ENCODE measurements at places on chromosomes 1 and 21. TPM values are rescaled to one million over a fixed set of nuclear protein-coding genes. Genes with fewer than 3 reads are reported as not detected.

DNA sequence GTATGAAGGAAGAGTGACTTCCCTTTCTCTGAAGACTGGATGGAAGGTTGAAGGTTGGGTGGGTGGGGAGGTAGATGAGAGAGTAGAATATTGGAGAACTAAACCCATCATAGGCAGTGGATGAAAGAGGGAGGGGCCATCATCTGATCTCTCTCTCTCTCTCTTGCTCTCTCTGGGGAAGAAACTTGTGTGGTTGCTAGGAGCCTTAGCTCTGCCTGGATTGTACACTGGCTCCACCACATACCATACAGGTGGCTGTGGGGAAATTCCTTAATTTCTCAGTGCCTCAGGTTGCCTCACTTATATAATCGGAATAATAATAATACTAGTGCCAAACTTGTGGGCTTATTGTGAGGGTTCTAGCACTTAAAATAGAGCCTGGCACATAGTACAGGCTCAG, 9.5 kb downstream of the XCL1 start:
- DNase-seq = no peak

GRCh38 chr21:31354122-31354521, 10.1 kb upstream of the TIAM1 start:
- no peak for DNase-seq

- no peak for DNase-seq
Measured at GRCh38 chr1:206516728-206516990, 9.3 kb downstream of the RASSF5 start.

DNA sequence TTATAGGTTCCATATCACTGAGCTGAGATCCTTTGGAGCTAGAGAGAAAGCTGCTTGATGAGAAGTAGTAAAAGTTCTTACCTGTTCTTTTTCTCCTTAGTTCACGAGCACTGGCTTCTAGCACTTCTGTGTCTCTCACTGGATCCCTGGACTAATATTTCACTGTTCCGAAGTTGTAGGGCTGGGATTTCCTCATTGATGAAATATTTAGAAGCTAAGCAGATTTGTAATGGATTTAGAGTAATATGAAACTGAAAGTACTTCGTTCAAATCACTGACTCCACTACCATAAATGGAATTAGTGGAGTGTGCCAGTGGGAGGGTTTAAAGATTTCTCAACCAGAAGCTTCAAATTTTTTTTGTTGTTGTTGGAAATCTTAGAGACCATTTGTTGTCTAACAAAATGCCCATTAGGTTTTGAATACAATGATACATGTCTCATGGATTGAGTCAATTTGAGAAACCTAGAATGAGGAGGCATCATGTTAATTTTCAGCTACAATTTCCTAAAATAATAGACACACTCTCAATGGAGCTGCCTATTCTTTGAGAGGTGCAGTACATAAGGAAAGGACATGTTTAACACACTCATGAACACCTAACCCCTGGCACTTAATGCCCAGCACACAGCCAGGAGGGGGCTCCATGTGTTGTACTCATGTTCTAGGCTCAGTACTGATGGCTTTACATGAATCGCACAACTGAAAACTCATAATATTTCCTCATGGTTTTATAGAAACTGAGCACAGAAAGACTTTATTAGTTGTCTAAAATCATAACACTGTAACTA, at the start of gene GBP1:
TSS of gene GBP1 (minus strand) at position 130 of the 790 bp plus-strand sequence. CDS start 1,974 bp downstream, outside the sequence.
- no peak for DNase-seq

DNA sequence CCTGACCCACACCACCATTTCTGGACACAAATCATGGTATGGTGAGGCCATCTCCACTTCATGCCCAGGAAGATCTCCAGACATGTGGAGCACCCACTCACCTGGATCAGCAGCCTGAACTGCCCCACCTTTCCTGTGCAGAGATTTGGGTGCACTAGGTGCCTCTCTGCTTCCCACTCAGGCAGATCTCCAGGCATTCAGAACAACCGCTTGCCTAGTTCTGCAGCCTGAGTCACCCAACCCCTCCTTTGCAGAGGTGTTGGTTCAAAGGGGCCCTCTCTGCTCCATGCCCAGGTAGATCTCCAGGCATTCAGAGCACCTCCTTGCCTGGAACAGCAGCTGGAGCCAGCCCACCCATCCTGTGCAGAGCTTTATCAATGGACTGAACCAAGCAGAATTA, 620.8 kb downstream of the LRRIQ3 start:
- no peak for DNase-seq

DNA sequence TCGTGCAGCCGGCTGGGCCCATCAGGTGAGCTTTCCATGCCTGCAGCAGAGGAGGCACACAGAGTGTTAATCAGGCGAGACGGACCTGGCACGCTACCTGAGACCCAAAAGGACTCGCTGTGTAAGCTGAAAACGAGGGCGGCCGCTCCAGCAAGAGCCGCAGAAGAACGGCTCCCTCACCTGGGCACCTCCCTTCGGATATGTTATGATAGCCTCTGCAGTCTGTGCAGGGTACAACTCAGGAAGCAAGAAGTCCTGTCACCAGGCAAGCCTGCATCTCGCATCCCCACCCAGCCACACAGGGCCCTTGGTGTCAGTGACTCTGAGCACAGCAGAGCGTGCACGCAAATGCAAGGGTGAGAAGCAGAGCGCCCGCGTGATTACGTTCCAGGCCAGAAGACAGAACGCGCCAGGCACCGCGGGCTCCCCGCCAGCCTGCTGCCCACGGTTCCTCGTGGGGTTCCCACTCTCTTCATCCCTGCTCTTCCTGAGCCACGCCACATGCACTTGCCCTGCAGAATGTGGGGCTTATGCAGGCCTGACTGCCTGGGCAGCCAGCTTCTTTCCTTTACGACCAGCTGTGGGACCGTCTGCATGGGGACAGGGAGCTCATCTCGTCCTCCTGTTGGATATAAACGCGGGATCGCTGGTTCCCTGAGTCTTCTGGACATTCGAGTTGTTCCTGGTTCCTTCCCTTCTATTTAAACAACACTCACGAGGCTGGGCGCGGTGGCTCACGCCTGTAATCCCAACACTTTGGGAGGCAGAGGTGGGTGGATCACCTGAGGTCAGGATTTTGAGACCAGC, 20.2 kb upstream of the LRRC47 start:
- no peak for DNase-seq

DNA sequence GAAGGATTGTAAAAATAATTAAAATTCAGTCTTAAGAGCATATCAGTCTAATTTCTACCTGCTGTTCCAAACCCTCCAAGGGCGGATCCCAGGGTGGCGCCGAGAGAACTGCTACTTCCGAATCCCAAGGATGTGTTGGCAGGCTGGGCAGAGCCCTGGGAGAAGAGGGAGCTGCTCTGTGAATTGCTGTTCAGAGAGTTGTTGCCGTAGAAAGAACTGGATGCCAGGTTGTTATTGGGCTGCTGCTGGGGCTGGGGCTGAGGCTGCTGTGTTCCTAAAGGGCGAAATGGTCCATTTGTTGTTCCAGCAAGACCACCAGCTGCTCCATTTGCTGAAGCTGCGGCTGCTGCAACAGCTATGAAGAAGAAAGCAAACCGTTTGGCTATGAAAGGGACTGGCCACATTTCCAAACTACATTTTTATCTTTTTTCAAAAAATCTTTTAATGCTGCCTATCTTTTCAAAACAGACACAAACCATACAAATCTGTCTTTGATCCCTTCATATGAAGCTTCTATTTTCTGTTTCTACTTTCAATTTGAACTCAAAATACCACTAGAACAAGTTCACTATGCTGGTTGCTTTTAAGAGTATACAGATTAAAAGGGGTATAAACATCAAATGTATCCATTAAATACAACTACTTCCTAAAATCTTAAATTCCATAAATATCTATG, 57.5 kb upstream of the SDC3 start:
- no peak for DNase-seq

- peak; percentile 43 for DNase-seq
Measured at GRCh38 chr1:29280409-29281131, 44.2 kb downstream of the PTPRU start.

- no peak for DNase-seq
Measured at GRCh38 chr1:229135773-229136172, 135.1 kb upstream of the RAB4A start.

- no peak for DNase-seq
Measured at GRCh38 chr1:232009741-232010140, 383.2 kb downstream of the DISC1 start.

DNA sequence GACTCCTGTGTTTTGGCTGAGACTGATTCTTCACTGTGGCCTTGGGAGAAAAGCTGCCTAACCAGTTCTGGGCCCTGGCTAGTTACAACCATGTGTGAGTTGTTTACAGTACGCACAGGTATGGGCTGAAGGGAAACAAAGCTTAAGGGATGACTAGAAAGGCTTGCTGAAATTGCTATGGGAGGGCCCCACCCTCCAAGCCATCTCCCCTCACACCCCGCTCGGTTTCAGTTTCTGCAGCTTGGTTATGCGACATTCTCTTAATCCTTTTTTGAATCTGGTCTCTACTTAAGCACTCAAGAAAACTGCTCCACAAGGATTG, 43.1 kb downstream of the PBX1 start:
- no peak for DNase-seq

GRCh38 chr1:110112656-110113055, 413 bp downstream of the UBL4B start:
- no peak for DNase-seq

DNA sequence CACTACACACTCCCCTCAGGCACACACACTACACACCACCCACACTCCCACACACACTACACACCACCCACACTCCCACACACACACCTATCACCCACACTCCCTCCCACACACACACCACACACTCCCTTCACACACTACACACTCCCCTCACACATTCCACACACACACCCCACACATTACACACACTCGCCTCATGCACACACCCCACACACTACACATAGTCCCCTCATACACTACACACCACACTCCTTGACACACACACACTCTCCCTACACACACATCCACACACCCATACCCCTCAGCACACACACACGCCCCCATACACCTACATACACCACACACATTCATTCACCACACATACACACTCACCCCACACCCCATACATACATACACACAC, 31.0 kb upstream of the SELENON start:
- no peak for DNase-seq

DNA sequence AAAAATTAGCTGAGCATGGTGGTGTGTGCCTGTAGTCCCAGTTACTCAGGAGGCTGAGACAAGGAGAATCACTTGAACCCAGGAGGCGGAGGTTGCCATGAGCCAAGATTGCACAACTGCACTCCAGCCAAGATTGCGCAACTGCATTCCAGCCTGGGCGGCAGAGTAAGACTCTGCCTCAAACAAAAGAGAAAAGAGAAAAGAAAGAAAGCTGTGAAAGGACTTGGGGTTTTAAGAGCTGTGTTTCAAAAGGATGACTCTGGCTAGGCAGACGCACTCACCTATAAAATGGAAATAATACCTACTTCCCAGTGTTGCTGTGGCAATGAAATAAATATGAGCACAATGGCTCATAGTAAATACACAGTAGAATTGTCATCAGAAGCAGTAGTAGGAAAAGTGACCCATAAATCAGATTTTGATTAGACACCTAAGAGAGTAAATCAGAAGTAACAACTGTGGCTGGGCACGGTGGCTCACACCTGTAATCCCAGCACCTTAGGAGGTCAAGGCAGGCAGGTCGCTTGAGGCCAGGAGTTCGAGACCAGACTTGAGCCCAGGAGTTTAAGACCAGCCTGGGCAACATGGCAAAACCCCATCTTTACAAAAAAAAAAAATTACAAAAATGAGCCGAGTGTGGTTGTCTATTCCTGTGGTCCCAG, 45.9 kb upstream of the PUM1 start:
- no peak for DNase-seq

GRCh38 chr1:15712168-15712567, 23.9 kb upstream of the SLC25A34 start:
- no peak for DNase-seq

DNA sequence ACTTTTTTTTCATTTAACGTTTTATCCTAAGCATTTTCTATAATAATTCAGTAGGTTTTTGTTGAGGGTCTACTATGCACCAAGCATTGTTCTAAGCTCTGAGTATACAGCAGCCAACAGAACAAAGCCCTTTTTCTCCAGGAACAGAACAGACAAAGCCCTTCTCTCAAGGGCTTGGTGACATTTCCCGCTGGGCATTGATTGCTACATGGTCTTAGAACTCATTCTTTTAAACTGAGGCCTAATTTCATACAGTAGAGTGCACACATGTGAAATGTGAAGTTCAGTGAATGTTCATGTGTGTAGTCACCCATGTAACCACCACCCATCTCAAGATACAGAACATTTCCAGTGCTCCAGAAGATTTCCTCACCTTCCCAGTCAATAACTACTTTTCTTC, 15.2 kb upstream of the PDIK1L start:
- no peak for DNase-seq

GRCh38 chr1:41629571-41629970, 145.1 kb upstream of the EDN2 start:
- DNase-seq = no peak

DNA sequence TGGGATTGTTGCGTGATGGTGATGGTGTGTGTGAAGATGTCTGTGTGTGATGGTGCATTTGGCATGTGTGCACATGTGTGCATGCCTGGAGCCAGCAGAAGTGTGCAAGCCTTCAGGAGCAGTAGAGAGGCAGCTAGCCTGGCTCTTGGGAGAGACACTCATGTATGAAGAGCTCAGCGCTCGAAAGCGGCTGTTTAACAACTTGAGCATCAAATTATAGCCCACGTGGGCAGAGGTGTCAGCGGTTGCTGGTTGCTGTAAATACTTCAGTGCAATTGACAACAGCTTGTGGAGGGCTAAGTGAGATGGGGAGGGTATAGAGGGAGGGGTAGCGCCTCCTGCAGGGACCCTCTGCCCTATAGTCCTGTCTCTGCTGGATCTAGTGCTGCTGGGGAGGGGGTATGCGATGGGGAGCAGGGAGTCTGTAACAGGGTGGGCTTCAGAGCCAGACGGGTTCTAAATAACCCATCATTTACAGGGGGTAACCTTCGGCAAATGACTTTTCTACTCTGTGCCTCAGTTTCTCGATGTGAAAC, 21.5 kb downstream of the FOXD2 start:
- DNase-seq = no peak

Gene TESK2
- total RNA-seq = 16.0 TPM

Gene DIO1
- not detected for total RNA-seq

Gene PLXNA2
- total RNA-seq = 35.3 TPM

Gene C1orf116
- total RNA-seq = 72.4 TPM

Gene TPTE
- total RNA-seq = not detected

Gene SPRR1A
- not detected for total RNA-seq

Gene PROX1
- total RNA-seq = 1.9 TPM

Gene SLC30A1
- 8.9 TPM for total RNA-seq

Gene GBP1
- 14.3 TPM for total RNA-seq

Gene PHF13
- 12.6 TPM for total RNA-seq

Gene SERTAD4
- 24.1 TPM for total RNA-seq

Gene SMCP
- not detected for total RNA-seq

Gene CYP4B1
- 116 TPM for total RNA-seq

Gene OR2T29
- 1.1 TPM for total RNA-seq

Gene NUP210L
- not detected for total RNA-seq

Data from suprapubic skin (tissue), 4 donors.